Ovary (tissue), 10 donors: ENCODE measurements at places on chromosomes 5 and 9. TPM values are rescaled to one million over a fixed set of nuclear protein-coding genes. Genes with fewer than 3 reads are reported as not detected.

Gene CCL27
- total RNA-seq: not detected

Gene NDST1
- 31.0 TPM for total RNA-seq

- no peaks in the 10 kb centered on the region for H3K27me3 ChIP-seq
- no peaks in the 10 kb centered on the region for H3K36me3 ChIP-seq
- no peak overlapping the region for H3K4me3 ChIP-seq
- peaks cover 7% of the 10 kb centered on the region for H3K4me1 ChIP-seq
Observed at GRCh38 chr9:91943478-91944470, 6.3 kb downstream of the ROR2 start.

DNA sequence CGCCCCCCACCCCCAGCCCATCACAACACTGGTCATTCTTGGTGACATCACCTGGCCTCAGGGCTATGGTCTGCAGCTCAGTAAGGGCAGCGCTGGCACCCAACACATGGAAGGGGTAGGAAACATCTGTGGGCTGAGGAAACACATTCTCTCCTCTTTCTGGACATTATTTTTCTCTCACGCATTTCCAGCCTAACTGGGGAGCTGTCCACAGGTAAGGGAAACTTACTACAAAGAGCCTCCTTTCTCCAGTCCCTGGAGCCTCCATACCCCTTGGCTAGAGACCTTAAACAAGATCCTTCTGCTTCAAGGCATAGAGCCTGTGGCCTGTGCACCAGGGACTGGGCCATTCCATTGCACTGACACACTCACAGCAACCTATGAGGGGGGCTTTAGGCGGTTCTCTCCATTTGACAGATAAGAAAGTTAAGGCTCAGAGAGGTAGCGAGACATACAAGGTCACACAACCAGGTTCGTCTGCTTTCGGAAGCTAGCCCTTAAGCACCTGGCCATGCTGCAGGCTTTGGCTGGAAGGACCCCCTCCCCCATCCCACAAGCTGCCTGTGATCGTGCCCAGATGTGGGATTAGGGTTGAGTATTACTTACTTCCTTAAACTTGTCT is 40.7 kb downstream of the CXXC5 start:
- no peak overlapping the region for H3K4me3 ChIP-seq
- no peak for DNase-seq
- no peaks in the 10 kb centered on the region for H3K36me3 ChIP-seq
- no peaks in the 10 kb centered on the region for H3K27me3 ChIP-seq
- peaks cover 7% of the 10 kb centered on the region for H3K4me1 ChIP-seq

DNA sequence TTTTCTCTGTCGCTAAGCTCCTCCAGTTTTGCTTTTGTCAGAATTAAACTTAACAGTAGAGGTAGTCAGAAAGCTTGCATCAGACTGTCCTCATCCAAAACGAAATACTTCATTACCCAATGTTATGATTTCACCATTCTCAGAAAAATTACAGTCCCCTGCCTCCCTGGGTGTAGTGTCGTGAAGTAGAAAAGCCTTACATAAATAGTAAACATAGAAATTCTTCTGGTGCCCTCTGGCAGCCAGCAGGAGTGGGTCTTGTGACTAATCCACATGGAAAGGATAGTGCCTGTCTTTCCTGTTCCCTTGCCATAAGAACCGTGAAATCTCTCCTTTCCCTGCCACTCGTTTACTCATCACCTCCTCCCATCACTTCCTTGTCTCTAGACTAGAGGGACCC is 230.6 kb downstream of the GNA14 start:
- H3K36me3 ChIP-seq: no peaks in the 10 kb centered on the region
- no peak for DNase-seq
- H3K27me3 ChIP-seq: no peaks in the 10 kb centered on the region
- H3K27ac ChIP-seq: no peak overlapping the region
- no peak overlapping the region for H3K4me3 ChIP-seq
